Osteocyte (in vitro differentiated cells): ENCODE measurements at places on chromosomes 12 and 14. TPM values are rescaled to one million over a fixed set of nuclear protein-coding genes. Genes with fewer than 3 reads are reported as not detected.

- H3K27ac ChIP-seq, result no peak overlapping the region
- peaks cover 2% of the 10 kb centered on the region for H3K4me1 ChIP-seq
- DNase-seq, result no peak
- H3K27me3 ChIP-seq, result peaks cover 52% of the 10 kb centered on the region
- no peak overlapping the region for H3K4me3 ChIP-seq
Measured at GRCh38 chr12:110844551-110845338, 2.0 kb upstream of the CCDC63 start.

DNA sequence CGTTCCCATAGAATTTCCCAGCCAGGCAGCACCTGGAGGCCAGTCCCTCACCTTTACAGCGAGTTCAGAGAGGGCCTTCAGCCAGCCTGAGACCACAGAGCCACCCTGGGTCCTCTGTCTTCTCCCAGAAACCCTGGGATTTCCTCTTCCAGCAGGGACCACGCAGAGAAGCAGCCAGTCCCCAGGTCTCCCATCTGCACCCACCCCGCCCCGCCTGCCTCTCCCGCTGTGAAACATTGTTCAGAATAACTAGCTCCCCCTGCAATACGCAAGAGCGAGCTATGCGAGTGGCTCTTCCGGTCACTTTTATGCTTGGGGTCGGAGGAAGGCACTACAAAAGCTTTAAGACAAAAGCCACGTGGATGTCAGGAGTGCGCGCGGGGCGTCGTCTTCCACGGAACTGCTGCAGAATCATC, 77.8 kb downstream of the SERPINA3 start:
- no peak overlapping the region for H3K27ac ChIP-seq
- H3K4me3 ChIP-seq, result no peak overlapping the region
- peaks cover 10% of the 10 kb centered on the region for H3K4me1 ChIP-seq
- no peak for DNase-seq
- H3K27me3 ChIP-seq, result no peaks in the 10 kb centered on the region

DNA sequence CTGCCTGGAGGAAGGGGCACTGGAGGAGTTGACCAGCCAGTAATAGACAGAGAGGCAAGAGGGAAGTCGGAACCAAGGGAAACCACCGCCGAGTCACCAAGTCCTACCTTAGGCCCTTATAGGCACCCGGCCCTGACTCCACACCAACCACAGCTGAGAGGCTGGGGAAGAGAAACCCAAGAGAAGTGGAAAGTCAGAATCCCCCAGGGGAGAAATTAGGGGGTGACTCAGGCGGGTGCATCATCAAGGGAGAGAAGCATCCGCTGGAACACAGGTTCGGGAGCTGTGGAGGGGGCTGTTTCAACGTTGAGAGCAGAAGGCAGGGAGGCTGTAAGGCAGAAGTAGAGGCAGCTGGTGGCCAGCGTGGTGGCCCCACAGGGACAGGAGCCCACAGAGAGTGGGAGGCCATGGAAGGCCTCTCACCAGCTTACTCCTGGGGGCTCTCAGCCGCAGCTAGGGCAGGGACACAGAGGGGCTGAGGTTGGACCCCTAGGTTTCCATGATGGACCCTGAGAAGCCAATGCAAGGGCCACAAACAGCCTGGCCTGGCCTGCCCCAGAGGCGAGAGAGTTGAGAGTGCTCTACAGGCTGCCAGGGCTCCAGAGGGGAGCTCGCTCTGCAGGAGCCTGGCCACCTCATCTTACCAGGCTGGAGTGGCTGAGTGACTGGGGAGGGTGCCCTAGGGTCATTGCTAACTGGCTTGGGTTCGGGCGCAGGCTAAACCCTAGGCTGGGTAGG, 1.4 kb upstream of the TRMT61A start:
- H3K4me3 ChIP-seq, result peak overlapping the region; percentile 94
- H3K27ac ChIP-seq, result peak overlapping the region; percentile 99
- H3K4me1 ChIP-seq, result peaks cover 39% of the 10 kb centered on the region
- no peaks in the 10 kb centered on the region for H3K36me3 ChIP-seq
- no peak for DNase-seq

GRCh38 chr14:83860631-83861155, 1669.3 kb upstream of the FLRT2 start:
- H3K4me1 ChIP-seq, result no peaks in the 10 kb centered on the region
- no peak for DNase-seq
- no peak overlapping the region for H3K27ac ChIP-seq
- H3K27me3 ChIP-seq, result no peaks in the 10 kb centered on the region
- no peaks in the 10 kb centered on the region for H3K36me3 ChIP-seq
- no peak overlapping the region for H3K4me3 ChIP-seq

GRCh38 chr12:2382370-2383155, 329.8 kb downstream of the CACNA1C start:
- no peak overlapping the region for H3K4me3 ChIP-seq
- no peaks in the 10 kb centered on the region for H3K27me3 ChIP-seq
- peaks cover 6% of the 10 kb centered on the region for H3K36me3 ChIP-seq
- DNase-seq, result no peak
- peaks cover 34% of the 10 kb centered on the region for H3K4me1 ChIP-seq

DNA sequence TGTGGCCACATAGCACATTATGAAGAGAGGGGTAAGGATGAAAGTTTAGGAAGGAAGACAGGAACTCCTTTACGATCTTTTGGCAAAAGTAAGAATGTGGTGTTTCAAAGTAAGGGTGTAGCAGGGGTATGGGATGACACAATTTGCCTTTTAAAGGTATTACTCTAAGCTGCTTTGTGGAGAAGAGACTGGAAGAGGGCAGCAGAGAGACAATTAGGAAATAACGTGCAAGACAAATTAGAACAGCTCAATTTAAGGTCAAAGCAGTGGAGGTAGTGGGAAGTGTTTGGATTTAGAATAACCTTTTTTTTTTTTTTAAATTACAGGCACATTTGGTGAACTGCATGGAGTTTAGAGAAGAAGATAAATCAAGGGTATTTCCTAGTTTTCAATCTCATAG, 342.6 kb downstream of the NOVA1 start:
- DNase-seq, result no peak
- H3K27ac ChIP-seq, result no peak overlapping the region
- H3K4me3 ChIP-seq, result no peak overlapping the region
- no peaks in the 10 kb centered on the region for H3K36me3 ChIP-seq
- no peaks in the 10 kb centered on the region for H3K4me1 ChIP-seq
- H3K27me3 ChIP-seq, result peaks cover 2% of the 10 kb centered on the region

GRCh38 chr12:15165012-15165659, 56.1 kb downstream of the RERG start:
- H3K27ac ChIP-seq, result peak overlapping the region; percentile 99
- peak overlapping the region; percentile 20 for H3K4me3 ChIP-seq
- no peaks in the 10 kb centered on the region for H3K27me3 ChIP-seq
- H3K4me1 ChIP-seq, result peaks cover 67% of the 10 kb centered on the region

- H3K27me3 ChIP-seq, result peaks cover 9% of the 10 kb centered on the region
- H3K36me3 ChIP-seq, result no peaks in the 10 kb centered on the region
- no peak overlapping the region for H3K4me3 ChIP-seq
- no peak for DNase-seq
- H3K27ac ChIP-seq, result no peak overlapping the region
Measured at GRCh38 chr12:102461501-102461900, 18.9 kb downstream of the IGF1 start.

DNA sequence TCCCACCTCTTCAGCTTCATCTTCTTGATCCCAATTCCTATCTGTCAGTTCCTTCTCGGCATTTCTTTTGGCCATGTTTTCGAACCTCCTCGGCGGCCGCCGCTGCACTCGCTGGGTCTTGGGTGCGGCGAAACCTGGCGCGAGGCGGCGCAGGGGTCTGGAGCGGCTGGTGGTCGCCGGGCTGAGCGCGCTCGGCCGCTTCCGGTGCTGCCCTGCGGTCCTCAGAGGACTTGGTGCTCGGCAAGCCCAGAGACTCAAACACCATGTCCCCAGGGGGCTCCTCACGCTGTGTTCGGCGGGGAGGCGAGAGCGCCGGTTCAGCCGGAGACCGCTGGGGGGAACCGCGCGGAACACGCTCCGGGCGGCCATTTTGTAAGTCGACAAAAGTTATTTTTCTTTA, 51.8 kb downstream of the PPP1R36 start:
- no peak for DNase-seq
- no peak overlapping the region for H3K27ac ChIP-seq
- H3K4me3 ChIP-seq, result no peak overlapping the region
- H3K36me3 ChIP-seq, result no peaks in the 10 kb centered on the region
- peaks cover 10% of the 10 kb centered on the region for H3K4me1 ChIP-seq

Gene BHLHE41
- 1.1 and 1.4 TPM in 2 replicates for total RNA-seq

Gene GPRC5D
- not detected in 2 replicates for total RNA-seq
